Activated CD4-positive, CD25-positive, alpha-beta regulatory T cell treated with anti-CD3 and anti-CD28 coated beads, Interleukin-2, amount 50 U/mL, for 24 hours (primary cell): ENCODE measurements at places on chromosomes 5 and 9.

GRCh38 chr5:24472518-24472917 is 172.3 kb downstream of the CDH10 start:
- no peak for ATAC-seq

DNA sequence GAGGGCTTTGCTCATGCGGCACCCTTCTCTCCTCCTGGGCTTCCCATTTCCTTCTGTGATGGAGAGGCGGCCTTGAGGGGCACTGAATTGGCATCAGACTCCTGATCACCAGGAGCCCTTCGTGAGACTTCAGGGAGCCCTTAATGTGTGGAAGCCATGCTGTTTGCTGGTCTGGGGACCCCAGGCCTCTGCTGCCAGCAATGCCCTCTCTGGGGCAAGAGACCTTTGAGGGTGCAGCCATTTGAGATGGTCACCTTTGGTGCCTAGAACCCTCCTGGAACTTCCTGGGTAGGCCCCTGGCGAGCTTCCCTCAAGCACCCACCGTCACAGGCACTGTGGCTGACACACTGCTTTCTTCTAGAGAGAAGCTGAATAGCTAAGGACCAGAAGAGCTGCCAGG is 338.7 kb upstream of the IRX4 start:
- no peak for ATAC-seq

DNA sequence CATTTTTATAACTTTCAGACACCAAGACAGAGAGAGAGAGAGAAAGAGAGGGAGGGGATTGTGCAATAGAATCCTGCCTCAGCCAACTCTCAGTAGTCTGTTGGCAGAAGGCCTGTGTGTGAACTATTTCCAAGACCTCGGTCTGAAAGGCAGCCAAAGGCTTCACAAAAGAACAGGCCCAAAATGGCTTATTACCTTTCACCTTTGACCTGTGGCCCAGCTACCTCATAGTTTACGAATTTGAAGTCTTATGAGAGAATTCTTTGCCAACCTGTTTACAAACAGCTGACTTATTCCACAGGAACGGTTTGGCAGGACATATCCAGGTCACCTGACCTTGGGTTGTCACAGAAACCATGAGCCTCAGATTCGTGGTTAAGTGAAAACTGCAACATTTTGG is 48.6 kb downstream of the NR2F1-AS1 start:
- no peak for ATAC-seq

- no peak for ATAC-seq
These were observed 304.7 kb downstream of the GABRG2 start for GRCh38 chr5:162372256-162372655.

DNA sequence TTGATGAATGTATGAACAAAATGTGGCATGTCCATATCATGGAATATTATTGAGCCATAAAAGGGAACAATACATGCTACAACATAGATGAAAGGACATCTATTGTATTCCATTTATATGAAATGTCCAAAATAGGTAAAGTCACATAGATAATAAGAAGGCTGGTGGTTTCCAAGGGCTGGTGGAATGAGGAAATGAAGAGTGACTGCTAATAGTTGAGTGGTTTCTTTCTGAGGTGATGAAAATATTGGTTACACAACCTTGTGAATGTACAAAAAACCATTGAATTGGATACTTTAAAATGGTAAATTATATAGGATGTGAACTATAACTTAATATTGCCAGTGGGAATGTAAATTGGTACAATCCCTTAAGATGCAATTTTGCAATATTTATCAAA is 5.2 kb downstream of the ARSB start:
- ATAC-seq = no peak

DNA sequence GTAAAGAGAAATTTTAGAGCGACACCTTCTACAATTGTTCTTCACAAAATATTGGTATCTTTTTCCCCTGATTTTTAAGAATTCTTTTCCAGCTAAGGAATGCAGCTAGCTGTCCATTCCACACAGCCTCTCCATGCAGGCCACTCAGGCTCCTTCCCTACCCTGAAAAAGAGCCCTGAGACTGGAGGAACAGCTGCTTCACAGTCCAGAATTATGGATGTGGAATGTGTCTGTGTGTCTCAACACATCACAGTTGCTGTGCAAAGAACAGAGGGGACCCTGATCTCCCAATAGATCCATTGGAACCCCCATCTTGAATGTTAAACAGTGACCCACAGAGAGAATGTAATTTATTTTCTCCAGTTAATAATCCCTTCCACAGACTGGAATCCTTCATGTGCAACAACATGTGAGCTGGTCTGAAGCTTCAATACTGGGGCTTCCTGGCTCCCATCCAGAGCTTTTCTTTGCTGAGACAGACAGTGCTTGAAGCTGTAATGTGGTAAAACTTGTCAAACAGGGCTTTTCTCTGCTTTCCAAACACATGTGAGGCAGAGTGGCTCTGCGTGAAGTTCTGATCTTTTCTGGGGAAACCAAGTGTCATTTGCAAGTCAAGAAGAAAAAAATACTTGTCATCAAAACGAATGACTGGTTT is 53.3 kb upstream of the SMC5 start:
- ATAC-seq = no peak

DNA sequence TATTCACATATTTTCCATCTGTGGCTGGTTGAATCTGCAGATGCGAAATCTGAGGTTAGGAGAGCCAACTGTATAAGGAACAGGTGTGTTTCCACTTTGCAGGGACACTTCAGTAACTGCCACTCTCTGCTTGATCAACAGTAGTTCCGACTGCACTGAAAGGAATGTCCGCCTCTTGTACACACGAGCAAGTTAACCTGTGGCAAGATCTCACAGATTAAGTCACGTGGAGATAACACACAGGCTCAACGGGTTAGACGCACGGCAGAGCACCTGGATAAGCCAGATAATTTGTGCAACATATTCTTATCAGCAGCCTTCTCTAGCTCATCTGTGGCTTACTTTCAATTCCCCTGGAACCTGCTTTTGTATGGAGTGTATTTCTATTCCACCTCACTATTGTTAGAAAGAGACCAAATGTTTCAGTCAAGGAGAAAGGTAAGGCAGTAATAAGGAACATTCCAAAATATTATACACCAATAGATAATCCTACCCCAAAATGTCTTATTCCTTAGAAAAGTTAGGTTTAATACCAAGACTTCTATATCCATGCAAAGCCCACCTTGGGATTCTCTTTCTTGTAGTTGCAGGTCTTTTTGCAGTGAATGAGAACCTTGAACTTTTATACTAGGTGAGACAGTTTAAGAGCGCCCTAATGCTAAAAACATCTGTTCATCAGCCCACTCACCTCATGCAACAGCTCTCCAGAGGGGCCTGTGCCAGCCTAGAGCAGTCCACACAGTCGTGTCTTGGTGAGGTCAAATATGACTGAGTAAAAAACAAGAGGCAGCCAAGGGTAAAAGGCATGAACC is 6.5 kb upstream of the C9 start:
- ATAC-seq = no peak

DNA sequence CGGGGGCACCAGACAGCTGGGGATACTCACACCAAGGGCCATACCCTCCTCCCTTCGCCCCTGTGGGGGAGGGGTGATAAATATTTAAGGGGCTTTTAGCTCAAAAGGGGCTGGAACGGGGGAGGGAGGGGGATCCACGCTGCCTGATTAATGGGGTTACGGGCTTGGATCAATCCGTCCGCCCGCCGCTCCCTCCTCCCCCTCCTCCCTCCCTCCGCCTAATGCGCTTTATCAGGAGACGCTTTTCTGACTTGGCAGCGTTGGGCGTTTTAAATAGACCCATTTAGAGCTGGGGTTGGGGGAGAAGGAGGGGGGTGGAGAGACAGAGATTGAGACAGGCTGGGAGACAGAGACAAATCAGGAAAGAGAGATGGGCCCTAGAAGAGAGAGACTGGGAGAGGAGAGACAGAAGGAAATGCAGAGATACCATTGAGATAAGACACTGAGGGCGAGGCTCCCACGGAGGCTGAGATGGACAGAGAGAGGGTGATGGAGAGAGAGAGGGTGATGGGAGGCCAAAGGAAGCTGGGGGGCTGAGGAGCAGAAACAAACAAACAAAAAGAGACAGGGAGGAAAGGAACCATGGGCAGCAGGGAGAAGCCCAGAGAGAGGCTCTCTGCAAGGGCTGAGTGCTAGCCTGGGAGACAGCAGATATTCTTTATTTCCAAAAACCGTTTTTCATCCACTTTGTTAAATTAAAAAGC is 10.3 kb downstream of the CNTFR start:
- ATAC-seq = no peak

GRCh38 chr9:136848393-136849037 is 694 bp upstream of the PHPT1 start:
- peak; percentile 1 for ATAC-seq

DNA sequence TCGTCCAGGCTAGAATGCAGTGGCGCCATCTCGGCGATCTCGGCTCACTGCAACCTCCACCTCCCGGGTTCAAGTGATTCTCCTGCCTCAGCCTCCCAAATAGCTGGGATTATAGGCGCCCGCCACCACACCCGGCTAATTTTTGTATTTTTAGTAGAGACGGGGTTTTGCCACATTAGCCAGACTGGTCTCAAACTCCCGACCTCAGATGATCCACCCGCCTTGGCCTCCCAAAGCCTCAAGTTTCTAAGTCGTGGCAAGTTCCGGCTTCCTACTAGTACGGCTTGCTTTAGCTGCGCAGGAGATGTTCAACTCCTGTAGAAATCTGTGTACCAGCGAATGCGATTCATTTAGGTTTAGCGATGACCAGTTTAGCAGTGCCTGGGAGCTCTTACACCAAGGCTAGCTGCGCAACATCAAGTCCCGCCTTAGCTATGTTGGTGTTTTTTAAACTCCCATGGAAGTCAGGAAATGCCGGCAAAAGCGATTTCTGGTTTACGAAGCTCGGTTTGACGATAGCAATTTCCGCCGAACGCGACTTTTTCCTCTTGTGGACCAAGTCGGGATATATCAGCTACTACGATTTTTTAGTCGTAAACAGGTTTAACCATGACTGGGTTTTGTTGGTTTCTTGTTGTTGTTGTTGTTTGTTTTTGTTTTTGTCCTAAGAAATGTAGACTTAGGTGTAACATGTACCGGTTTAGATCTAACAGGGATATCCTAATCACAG is 46.4 kb downstream of the ANXA2R start:
- ATAC-seq = no peak

DNA sequence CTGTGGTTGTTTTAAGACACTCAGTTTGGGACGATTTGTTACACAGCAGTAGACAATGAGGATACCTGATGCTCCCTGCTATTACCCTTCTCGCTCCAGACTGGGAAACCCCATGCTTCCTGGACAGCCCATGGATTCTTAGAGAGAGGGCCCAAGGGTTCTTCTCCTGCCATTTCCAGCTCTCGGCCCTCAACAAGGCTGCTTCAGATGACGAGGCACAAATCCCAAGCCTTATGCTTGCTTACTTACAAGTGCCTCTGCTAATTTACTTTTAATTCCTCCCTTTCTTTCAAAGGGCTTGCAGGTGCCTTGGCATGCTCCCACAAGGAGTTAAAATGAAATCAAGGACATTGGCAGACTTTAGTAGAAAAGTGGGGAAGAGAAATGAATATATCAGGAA is 79.4 kb downstream of the GADD45G start:
- ATAC-seq = no peak

DNA sequence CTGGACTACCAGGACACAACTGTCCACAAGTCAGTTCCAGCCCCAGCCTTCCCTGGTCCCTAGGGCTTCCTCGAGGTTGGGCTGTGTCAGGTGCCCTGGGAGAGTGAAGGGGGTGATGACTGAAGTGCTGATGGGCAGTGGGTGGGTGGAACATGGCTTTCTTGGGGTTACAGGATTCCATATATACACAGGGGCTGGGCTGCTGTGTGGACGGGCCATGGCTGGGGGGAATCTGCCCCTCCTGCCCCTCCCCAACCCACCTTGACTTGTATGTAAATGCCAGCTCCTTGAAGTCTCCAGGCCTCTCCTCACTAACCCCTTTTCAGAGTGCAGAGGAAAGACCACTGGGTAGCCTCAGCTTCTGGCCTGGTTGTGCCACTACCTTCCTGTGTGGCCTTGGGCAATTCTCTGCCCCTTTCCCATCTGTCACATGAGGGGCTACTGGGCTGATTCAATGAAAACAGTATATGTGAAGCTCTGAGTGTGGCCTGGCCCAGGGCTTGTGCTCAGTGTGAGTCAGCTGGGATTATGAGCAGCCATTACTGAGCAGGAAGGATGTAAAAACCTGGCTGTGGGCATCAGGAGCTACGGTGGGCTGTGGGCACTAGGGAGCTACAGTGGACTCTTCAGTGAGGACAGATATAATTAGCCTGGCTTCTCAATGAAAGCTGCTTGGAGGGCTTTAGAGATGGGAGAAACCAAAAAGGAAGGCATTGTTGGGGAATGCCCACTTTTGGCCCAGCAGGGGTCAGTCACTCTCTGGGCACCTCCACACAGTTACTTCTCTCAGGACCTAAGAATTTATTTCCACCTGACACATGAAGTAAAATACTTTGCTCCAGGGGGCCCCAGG is 23.3 kb downstream of the PITX1 start:
- ATAC-seq = no peak

- no peak for ATAC-seq
These were observed 411.7 kb downstream of the SH3GL2 start for GRCh38 chr9:17990602-17991001.
